ENCODE measurements at places on chromosomes 2 and 18. TPM values are rescaled to one million over a fixed set of nuclear protein-coding genes. Genes with fewer than 3 reads are reported as not detected.

Gene FZD7
- 6.9 TPM for total RNA-seq

Gene ZNF385B
- not detected for total RNA-seq

Gene LAMA1
- total RNA-seq = not detected

Gene SKA1
- total RNA-seq = 17.1 TPM

Gene NEU2
- not detected for total RNA-seq

Gene TNFAIP6
- total RNA-seq = 1.6 TPM
